T-helper 2 cell treated with Interferon-gamma antibody and Interleukin-4, amounts not matched to agents 5 μg/mL and 100 μg/mL, for 36 hours (primary cell): ENCODE measurements at places on chromosomes 2 and 18.

- DNase-seq = no peak
Measured at GRCh38 chr2:129641371-129641770, 338.1 kb upstream of the RAB6C start.

DNA sequence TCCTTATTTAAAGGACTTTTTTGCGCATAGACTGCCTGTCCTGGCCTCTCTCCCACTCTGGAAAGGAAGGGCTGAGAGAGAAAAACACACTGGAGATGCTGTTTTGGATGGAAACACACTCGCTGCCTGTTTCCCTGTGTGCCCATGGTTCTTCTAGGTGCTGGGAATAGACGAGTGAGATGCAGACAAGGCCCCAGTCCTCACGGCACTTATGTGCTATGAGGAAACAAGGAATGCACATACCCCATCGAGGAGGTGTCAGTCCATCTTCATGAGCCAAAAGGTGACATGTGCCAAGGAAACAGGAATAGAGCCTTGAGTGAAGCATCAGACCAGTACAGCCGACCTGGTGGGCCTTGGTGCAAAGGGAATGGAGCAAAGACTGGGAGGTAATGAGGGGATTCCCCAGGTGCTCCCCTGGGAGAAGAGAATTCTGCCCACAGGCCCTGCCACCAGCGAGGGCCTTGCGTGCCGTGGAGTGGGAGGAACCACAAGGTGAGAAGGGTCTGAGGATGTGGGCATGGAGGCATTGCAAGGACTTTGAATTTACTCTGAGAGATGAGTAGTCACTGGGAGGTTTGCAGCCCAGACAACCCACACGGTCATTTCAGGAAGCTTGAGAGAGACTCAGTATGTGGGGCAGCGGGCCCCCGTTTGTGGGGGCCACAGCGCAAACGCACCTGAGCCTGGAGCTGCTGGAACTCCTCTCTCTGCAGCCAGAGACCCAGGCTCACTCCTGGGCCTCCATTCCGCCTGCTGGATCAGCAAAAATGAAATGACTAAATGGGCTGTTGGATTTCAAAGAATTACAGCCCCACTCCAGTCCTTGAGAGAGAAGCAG, 197.5 kb upstream of the COPS8 start:
- no peak for DNase-seq

GRCh38 chr2:130842770-130843169, 6.1 kb downstream of the ARHGEF4 start:
- DNase-seq = no peak

DNA sequence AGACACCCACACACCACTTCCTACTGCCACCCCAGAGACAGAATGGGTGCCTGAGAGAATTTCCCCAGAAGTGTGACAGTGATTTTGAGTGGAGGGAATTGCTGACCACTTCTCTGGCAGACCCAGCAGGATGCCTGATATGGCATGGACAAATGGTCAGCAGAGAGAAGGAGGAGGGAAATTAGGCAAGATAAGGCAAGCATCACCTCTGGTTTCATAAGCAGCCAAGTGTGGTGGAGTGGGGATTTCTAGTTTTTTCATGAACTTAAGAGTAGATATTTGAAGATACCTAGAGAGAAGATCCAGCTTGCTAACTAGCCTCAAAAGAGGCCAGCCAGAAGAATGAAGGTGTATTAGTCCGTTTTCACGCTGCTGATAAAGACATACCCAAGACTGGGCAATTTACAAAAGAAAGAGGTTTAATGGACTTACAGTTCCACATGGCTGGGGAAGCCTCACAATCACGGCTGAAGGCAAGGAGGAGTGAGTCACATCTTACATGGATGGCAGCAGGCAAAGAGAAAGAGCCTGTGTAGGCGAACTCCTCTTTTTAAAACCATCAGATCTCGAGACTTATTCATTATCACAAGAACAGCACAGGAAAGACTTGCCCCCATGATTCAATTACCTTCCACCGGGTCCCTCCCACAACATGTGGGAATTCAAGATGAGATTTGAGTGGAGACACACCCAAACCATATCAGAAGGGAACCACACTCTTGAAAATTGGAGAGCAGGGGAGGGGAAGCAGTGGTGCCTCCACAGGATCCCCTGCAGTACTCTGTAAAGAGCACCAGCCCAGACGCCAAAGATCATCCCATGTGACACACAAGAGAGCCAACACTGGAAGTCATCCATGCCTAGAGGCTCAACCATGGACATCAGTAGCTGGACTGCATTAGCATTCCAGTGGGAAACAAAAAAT, 64.2 kb downstream of the RBM43 start:
- DNase-seq = no peak

DNA sequence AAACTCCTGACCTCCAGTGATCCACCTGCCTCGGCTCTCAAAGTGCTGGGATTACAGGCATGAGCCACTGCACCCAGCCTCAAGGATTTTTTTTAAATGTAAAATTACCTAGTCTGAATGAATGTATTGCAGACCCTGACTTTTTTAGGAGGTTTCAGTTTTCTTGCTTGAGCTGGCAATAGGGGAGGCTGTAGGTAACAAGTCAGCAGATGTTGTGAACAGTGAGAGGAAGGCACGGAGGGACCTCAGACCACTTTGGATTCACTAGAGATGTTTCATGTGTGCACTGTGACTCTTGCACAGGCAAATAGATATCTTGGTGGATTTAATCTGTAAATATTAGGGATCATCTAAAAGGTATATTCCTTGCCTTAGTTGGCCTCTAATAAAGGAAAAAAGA, 6.4 kb downstream of the NDUFV2 start:
- DNase-seq = no peak

- peak; percentile 66 for DNase-seq
Measured at GRCh38 chr18:48161191-48161910, 230.9 kb upstream of the SMAD2 start.

DNA sequence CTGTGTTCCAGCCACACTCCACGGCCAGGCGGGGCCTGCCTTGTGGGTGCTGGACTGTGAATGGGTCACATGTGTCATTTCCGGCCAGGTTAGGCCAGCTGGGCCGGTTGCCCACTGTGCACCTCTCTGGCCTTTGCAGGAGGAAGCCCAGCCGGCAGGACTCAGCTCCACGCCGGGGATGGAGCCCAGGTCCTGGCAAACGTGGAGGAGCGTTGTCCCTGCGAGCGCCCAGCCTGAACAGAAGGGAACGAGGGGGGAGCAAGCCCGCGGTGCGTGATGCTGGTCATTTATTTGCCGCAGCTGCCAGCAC, 152.9 kb downstream of the PXDN start:
- DNase-seq = no peak

DNA sequence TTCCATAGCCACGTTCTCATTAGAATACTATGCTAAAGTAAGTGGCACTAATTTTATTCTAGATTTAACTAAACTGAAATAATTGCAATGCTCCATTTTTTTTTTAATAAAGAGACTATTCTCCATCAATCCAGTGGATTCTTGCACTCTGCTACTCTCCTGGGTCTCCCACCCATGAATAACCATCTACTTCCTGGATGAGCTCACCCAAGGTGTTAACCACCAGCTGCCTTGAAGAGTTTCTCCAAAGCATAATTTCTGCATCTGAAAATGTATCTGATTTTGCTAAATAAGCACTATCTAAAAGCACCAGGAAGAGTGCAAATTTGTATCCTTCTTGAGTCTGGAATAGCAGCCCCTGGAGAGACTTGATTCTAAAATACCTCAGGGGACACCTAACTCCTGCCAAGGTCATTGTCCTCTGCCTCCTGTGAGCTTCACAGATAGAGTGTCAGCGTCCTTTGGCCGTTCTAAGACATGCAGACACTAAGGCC, 41.6 kb upstream of the SH3BP4 start:
- no peak for DNase-seq

- no peak for DNase-seq
Measured at GRCh38 chr2:121836611-121837010, 81.2 kb downstream of the TSN start.

DNA sequence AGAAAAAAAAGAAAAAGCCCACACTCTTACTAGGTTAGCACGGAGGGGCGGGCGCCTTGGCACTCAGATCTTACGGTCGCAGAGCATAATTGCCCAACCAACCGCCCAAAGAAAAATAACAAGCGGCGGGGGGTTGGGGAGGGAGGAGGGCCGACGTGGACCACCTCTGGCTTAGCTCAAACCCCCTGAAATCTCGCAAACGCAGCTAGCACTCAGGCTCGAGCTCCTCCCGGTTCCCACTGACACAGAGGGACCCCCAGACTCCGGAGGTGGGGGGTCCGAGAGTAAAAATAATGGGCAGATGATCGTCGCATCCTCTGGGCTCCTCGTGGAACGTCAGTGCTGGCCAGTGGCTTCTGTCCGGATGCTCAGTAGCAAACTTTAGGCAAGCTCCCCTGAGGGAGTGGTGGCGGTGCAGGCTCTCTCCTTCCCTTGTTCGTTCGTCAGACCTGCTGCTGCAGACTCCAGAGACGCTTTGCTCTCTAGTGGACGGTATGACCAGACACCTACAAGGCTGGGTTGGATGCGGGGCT, 12.0 kb downstream of the CATIP start:
- DNase-seq = no peak

- DNase-seq = no peak
Measured at GRCh38 chr18:50469380-50469781, 90.5 kb upstream of the MAPK4 start.

GRCh38 chr2:203461746-203462145, 73.4 kb downstream of the RAPH1 start:
- DNase-seq = no peak

GRCh38 chr18:68569936-68570335, 145.0 kb downstream of the TMX3 start:
- no peak for DNase-seq

DNA sequence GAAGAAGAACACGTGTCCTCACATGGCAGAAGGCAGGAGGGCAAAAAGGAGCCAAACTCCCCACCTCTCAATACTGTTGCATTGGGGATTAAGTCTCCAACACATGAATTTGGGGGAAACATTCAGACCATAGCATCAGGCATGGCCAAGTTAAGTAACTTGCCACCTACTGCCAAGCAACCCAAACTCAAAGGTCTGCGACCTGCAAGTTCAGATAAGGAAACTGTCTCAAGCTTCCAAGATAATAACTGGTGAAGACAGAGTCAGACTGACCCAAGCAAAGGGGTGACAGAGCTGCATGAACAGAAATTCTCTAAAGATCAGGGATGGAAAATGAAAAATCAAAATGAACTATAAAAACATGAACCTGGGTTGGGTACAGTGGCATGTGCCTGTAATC, 188.7 kb upstream of the SIX3 start:
- no peak for DNase-seq

- DNase-seq = no peak
Measured at GRCh38 chr2:2831633-2832032, 500.6 kb upstream of the MYT1L start.

- no peak for DNase-seq
Measured at GRCh38 chr2:224163566-224164307, 124.7 kb upstream of the SERPINE2 start.

DNA sequence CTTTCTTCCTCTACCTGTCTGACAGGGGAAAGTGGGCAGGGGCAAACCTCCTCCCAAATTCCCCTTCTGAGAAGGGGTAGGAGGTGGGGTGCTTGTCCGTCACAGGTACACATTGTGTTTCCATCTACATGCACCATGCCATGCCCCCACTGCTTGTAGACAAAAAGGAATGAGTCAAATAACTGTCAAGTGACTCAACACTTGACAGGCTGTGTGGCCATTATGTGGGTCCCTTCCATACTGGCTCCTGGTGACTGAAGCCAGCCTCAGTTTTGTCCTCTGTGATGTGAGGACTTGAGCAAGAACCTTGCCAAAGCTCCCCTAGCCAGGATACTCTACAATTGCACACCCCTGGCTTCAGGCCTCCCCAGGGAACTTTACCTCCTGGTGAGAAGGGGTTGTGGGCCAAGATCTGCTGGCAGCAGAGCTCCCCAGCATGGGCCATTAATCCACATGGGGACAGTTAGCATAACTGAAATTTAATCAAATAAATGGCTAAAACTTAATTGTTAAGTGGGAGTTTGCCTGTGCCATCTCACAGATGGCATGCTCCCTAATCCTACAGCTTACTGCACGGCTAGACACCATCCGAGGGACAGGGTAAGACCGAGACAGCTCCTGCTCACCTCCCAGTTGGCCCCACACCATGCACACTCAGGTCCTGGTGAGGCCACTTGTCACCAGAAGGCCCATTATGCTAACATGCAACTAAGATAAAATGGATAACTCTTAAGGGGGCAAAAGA, 140.2 kb downstream of the BCL11A start:
- no peak for DNase-seq

DNA sequence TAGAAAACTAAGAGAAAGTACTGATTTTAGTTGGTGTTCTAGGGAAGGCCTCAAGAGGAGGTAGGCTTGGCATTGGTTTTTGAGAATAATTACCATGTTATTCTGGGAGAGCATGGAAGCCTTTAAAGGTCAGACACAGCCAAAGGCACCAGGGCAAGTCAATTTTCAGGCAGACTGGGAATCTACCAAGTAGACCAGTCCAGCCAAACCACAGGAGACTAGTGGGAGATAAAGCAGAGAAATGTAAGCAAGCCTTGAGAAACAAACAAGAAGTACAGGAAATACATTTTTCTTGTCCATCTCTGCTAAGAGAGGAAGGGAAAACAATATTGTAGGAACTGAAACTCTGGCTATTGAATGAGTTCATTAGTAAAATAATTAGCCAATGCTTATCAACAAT, 5.5 kb upstream of the CCDC68 start:
- DNase-seq = no peak

DNA sequence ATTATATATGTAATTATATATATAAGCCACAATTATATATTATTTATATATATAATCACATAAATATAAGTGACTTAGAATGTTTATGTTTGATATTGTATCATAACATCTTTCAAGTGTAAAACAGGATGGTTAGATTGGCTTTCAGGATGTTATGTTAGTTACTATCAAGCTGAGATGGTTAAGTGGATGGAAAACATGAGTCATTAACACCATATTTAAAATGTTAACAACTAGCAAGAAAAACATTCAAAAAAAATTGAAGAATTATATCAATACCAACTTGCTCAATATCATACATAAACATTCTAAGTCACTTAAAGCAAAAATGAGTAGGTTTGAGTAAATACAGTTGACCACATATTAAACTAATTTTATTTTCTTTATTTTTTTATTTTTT, 21.8 kb upstream of the RAB27B start:
- no peak for DNase-seq

- no peak for DNase-seq
Measured at GRCh38 chr2:47069628-47070154, 85.4 kb downstream of the STPG4 start.

DNA sequence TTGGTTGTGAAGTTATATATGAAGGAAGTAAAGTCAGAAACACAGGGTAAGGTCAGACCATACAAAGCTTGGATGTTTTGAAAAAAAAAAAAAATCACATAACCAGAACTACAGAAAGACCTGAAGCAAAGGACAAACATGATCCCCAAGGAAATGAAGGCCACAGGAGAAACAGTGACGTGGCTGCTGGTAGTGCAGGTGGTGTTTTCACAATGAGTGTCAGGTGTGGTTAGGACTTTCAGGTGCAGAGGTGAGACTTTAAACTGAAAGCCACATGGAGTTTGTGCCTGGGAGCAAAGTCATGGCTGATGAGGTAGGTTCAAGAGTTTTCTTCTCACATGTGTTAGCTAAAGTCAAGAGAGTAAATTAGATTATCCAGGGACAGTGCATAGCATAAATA, 270.7 kb downstream of the PIEZO2 start:
- no peak for DNase-seq

GRCh38 chr2:217058791-217059755, 199.2 kb upstream of the TNP1 start:
- no peak for DNase-seq

GRCh38 chr2:62266433-62267038, 70.6 kb downstream of the B3GNT2 start:
- DNase-seq = no peak

- DNase-seq = no peak
Measured at GRCh38 chr18:323253-323622, 55.4 kb upstream of the THOC1 start.

GRCh38 chr2:210299866-210300373, 15.1 kb downstream of the MYL1 start:
- no peak for DNase-seq
